ENCODE measurements at places on chromosomes 16 and 17. TPM values are rescaled to one million over a fixed set of nuclear protein-coding genes. Genes with fewer than 3 reads are reported as not detected.

KCNJ2 gene
- total RNA-seq: 0.08 TPM

FOXJ1 gene
- total RNA-seq: 0.90 TPM

DLX4 gene
- 1.9 TPM for total RNA-seq

MYH13 gene
- total RNA-seq: 0.01 TPM
